ENCODE measurements at places on chromosomes 12 and 14. TPM values are rescaled to one million over a fixed set of nuclear protein-coding genes. Genes with fewer than 3 reads are reported as not detected.
A peak's percentile ranks its signal among the peaks of the same experiment; 100 is the strongest.

DNA sequence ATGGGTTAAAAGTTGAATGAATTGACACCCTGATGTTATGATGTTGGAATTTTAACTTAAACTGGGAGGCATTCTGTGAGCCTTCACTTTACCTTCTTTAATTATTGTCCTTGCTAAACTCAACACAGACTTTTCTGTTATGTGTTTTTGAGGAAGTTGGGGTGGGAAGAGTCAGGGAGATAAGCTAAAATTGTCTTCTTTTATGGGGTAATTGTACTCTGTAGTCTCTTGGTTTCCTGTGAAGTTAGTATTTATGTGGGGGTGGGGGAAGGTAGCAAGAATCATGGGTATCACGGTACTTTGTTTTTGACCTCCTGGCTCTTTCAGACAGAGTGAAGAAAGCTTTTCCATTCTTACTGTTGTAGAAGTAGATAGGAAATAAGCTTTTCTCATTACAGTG, 32.9 kb downstream of the RAB21 start:
- ATAC-seq, result no peak

DNA sequence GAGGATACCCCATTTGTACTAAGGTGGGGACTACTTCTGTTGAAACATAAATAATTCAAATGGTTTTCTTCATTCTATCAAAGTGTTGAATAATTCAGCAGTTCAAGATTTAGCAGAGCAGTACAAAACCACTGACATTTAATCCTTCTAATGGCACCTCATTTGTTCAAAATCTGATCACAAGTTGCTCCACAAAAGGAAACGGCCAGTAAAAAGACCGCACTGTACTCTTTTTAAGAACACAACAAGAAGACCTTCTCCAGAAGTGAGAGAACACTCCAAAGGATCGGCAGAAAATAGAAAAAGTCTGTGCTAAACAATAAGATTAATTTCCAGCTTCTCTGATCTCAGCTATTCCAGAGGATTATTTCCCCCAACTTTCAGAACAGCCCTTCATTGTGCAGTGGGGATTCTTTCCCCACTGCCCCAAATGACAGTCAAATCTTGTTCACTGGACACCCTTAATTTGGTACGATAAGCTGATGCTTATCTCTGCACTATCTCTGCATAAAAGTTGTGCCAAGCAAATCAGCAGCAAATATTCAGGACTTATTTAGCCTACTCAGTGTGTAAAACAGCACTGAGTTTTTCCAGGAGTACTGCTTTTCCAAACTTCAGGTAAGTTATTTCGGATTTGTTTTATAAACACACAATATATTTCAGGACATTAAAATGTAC, 5.2 kb downstream of the MPHOSPH9 start:
- ATAC-seq, result no peak

DNA sequence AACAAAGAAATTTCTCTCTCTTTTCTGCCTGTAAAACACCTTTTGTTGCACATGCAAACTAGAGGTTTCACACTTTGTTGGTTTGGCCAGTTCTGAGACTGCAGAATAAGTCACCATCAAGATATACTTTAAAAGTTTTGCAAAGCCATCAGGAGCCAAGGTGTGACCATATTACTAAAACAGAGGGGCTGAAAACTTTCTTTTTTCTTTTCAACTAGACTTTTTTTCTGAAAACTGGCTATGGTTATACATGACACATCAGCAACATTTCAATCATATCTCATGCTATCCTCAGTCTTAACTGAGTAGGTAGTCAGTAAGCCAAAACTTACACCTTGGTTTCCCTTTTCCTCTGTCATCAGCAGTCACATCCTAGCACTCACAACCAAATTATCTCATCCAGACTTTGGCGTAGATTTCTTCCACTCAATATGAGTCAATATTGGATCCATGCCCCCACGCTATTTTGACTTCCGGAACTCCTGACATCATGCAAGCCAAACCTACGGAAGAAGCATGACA, 4.1 kb upstream of the IFNG start:
- no peak for ATAC-seq

- no peak for ATAC-seq
Measured at GRCh38 chr12:3902921-3903320, 29.7 kb upstream of the PARP11 start.

DNA sequence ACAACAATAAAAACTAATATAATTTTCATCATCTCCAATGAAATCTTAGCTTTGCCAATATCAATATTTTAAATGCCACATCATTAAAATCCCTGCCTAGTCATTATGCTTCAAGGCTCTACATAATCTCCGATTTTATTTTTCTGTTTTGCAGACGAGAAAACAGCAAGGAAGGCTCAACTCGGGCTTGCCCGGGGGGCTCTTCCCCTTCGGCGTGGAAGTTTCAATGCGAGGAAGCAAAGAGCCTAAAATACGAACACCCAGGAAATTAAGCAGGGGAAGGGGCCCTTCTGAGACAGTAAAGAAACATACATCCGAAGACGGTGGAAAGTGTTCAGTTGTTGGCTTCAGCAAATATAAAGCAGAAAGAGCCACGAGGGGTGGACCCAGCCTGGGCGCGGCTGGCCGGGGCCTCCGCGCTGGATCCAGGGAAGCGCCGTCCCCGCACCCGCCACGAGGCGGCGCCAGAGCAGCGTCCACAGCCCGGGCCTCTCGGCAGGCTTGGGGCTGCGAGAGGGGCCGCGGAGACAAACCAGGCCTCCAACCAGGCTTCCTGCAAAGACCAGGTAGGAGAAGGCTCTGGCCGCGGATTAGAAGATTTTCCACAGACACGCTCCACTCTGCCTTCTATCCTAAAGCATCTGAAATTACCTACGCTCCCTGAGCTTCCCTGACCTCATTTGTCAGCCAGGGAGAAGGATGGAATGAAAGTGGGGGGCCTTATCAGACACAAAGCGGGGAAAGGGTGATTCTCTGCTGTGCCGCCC, 77.2 kb downstream of the SERPINA3 start:
- ATAC-seq, result peak; percentile 88

- ATAC-seq, result no peak
Measured at GRCh38 chr14:24630087-24630871, 3.7 kb downstream of the GZMB start.

DNA sequence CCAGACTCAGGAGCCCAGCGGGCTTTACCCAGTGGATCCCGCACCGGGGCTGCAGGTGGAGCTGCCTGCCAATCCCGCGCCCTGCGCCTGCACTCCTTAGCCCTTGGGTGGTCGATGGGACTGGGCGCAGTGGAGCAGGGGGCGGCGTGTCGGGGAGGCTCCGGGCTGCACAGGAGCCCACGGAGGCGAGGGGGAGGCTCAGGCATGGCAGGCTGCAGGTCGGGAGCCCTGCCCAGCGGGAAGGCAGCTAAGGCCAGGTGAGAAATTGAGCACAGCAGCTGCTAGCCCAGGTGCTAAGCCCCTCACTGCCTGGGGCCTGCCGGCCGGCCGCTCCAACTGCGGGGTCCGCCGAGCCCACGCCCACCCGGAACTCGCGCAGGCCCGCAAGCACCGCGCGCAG, 50.1 kb downstream of the RMST start:
- ATAC-seq, result no peak

DNA sequence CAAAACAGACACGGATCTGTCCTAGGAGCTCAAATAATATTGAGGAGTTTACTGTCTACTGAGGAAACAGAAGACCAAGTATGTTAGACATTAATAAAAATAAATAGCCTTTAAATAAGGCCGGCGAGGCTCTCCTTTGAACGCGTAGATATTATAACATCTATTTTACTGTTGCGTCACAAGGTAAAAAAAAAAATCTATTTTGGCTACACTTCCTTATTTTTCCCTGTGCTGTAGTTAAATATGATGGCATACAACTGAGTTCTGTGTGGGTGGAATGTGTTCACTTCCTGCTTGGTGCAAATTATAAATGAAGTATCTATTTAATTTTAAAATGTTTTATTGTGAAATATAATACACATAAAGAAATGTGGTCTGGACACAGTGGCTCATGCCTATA, 17.2 kb upstream of the RAD52 start:
- ATAC-seq, result no peak

DNA sequence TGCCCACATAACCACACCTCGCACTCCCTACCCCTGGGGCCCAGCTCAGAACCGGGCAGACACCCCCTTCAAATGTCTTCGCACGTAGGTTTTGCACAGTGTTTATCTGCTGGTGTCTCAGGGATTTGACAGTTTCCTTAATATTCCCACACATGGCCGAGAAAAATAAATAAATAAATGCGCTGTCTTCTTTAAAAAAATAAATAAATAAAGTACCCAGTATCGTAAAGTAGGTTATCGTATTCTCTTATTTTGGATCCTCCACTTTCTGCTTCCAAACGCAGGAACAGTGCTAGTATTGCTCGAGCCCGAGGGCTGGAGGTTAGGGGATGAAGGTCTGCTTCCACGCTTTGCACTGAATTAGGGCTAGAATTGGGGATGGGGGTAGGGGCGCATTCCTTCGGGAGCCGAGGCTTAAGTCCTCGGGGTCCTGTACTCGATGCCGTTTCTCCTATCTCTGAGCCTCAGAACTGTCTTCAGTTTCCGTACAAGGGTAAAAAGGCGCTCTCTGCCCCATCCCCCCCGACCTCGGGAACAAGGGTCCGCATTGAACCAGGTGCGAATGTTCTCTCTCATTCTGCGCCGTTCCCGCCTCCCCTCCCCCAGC, 710 bp upstream of the FOS start:
- ATAC-seq, result no peak

DNA sequence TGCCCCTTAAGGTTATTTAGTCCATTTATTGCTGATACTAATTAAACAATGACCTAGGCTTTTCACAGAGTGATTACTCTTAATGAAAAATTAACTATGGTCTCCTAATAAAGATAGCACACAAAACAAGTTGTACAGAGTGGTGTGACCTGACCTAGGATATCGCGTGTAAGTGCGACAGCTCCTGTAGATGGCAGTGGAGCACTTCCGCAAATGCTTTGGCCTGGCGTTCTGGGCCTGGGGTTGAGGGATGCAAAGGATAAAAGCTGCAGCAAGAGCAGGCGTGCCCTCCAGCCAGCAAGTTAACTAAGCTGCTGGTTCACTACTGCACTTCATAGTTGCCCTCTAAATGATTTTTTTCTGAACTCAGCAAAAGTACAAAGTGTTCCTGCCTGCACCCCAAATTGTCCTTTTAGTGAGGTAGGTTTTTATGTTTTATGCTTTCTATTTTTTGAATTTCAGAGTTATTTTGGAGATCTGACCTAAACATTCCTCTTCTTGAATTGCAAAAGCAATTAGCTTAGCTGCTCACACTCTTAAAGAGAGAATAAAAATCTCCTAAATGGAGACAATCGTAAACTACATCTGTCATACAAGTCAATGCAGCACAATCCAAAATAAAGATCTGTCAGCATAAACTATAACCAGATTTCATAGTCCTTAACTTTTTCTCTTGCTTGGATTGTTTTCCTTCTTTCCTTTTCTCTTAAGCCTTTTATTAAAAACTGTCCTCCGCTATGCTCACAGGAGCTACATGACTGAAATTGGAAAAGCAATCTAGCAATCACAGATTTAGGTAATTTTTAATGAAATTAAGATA, 379.6 kb downstream of the LRIG3 start:
- ATAC-seq, result peak; percentile 86

DNA sequence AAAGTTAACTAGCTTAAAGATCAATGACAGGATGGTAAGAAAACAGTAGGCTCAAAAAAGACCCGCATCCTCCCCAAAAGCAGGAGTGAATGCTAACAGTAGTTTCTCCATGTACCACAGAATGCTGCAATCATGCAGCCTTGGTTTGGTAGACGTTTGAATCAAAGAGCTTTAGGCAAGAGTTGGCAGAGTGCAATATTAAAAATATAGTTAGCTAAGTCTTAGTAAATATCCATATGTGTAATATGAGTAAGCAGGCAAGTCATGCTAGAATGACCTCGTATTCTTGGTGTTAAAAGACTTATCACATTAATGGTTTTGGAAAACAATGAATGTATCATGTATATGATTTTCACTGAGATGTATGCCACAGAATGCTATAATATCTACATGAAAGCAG, 18.8 kb upstream of the KLRF1 start:
- no peak for ATAC-seq

DNA sequence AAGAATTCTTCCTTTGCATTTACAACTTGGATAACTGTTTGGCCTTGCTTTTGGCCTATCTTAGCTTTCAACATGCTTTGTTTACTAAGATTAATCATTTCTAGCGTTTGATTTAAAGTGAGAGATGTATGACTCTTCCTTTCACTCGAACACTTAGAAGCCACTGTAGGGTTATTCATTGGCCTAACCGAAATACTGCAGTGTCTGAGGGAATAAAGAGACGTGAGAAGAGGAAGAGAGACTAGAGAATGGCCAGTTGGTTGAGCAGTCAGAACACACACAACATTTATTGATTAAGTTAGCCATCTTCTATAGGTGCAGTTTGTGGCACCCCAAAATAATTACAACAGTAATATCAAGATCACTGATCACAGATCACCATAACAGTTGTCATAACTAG, 62.3 kb upstream of the CCDC175 start:
- no peak for ATAC-seq

- no peak for ATAC-seq
Measured at GRCh38 chr12:92732216-92732615, 29.4 kb downstream of the PLEKHG7 start.

DNA sequence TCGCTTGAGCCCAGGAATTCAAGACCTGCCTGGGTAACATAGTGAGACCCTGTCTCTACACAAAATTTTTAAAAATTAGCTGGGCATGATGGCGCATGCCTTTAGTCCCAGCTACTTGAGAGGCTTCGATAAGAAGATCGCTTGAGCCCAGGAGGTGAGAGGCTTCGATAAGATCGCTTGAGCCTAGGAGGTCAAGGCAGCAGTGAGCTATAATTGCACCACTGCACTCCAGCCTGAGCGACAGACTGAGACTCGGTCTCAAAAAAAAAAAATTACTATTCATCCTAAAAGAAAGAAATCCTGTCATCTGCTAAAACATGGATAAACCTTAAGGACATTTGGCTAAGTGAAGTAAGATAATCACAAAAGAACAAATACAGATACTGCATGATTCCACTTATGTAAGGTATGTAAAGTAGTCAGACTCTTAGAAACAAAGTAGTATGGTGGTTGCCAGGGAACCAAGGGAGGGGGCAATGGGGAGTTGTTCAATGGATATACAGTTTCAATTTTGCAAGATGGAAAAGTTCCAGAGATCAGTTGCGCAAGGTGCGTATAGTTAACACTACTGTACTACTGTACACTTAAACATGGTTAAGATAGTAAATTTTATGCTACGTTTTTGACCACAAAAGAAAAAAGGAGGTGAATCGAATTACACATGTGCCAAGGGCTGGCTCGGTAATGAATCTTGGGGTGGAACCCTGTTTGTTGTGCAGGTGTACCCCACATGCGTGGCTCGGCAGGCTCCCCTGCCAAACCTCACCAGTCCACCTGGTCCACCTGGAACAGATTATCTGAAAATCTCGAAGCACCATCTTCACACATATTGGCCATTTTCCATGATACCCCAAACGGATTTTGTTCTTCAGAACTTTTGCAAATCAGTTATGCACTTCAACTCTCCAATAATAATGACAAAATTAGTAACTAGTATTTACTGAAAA, 18.3 kb upstream of the ATP2A2 start:
- ATAC-seq, result no peak

Gene PRH2
- total RNA-seq, result not detected

Gene RECQL
- 49.4 TPM for total RNA-seq

Gene NR1H4
- not detected for total RNA-seq

Gene ALDH2
- total RNA-seq, result 197 TPM

Gene C14orf132
- 72.7 TPM for total RNA-seq

Gene TSPAN19
- not detected for total RNA-seq

Gene CISTR
- total RNA-seq, result not detected

Data from gastroesophageal sphincter (tissue), 4 donors.